Epithelial cell of esophagus (primary cell): ENCODE measurements at places on chromosomes 5 and 9.

GRCh38 chr9:89008055-89008743, 16.9 kb downstream of the S1PR3 start:
- no peak for DNase-seq

- DNase-seq, result no peak
Measured at GRCh38 chr9:129405089-129405826, 215.6 kb downstream of the C9orf50 start.

DNA sequence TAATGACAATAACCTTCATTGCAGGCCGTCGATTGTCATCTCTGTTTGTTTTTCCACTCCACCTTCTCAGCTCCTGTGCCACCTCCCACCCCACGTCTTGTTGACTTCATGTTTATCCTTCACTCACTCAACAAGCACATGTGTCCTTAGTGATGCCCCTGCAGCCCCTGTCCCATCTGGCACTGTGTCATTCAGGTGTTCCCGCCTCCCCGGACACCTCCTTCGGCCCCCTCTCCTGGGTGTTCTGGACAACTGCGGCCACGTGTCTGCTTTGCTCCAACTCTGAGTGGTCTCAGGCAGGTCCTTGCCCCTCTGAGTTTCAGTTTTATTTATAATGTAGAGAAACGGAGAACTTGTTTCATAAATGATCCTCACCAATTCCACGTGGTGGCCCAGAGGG, 91.0 kb upstream of the COL5A1 start:
- DNase-seq, result no peak

GRCh38 chr5:171483551-171484135, 64.2 kb downstream of the FGF18 start:
- DNase-seq, result no peak

GRCh38 chr9:80086386-80086785, 514.6 kb downstream of the TLE4 start:
- no peak for DNase-seq

DNA sequence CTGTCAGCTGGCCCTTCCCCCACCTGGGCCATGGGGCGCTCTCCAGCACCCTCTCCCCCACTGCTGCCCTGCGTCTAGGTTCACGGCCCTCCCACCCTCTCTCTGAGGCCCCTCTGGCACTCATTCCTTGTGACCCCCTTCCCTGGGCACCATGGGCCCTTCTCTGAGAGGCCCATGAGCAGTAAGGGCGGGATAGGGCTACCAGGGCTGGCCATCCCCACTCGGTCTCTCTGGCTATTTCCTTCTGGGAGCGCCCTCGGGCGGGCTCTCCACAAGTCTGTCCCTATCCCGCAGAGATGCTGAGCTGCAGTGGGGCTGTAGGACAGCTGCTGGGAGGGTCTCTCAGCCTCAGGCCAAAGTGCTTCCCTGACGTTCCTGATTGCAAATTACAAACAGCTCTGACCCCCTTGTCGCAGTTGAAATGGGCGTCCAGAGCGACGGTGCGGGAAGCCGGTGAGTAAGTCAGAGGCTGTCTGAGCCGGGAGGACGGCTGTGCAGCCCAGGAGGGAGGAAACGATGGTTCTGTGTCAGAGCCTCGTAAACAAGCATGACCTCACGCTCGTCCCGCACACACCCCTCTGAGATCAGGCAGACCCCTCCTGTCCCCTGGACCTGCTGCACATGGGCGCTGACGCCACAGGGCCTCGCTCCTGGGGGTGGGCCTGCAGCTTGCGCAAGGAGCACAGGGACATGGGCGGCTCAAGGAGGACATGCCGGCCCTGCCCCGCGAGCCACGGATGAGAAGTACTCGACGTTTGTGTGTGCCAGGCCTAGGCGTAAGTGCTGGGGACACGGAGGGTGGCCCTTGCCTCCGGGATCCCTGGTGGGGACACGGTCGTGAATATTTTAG, 36.3 kb upstream of the GFPT2 start:
- DNase-seq, result no peak

DNA sequence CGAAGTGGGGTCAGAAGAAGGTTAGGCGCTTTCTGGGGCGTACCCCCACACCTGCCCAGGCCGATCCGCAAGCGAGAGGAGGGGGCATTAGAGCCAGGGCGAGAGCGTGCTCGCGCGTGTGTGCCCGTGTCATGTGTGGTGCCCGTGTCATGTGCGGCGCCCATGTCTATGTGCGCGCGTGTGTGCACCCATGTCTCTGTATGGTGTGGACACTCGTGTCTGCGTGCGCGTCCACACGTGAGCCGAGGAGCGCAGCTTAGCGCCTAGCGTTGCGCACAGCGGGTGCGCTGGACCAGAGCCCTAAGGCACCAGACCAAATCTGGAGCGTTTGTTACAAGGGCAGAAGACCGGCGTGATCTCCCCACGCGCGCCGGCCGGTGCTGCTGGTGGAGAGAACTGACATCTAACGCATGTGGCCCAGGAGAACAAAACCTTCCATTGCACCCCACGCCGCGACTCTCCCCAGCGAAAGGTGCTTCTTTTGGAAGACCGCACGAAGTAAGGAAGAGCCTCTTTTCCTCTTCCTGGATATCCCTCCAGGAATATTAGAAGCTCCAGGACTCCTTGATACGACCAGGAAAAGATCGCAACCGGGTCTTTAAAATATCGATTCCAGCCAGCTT, 644 bp downstream of the NIM1K start:
- DNase-seq, result peak; percentile 29
